ENCODE measurements at places on chromosomes 12 and 14.

DNA sequence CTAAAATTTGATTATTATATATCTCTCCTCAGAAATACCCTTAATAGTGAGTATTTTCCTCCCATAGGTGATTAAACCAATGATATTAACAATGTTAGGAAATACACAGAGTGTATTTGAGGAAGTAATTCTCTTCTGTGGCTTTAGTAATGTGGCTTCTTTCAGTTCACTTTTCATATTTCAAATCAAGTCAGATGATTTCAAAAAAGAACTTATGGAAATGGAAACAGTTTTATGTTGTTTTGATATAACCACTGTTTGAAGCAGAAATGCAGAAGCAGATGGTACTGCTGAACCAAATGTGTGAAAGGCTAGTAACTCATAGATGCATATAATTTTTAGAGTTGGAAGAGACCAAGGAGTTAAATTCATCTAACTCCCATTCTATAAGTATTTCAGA lies 1.9 kb upstream of the GPR33 start:
- no peak for DNase-seq

GRCh38 chr14:93132472-93133065 lies 16.8 kb upstream of the ITPK1 start:
- DNase-seq: peak; percentile 39

DNA sequence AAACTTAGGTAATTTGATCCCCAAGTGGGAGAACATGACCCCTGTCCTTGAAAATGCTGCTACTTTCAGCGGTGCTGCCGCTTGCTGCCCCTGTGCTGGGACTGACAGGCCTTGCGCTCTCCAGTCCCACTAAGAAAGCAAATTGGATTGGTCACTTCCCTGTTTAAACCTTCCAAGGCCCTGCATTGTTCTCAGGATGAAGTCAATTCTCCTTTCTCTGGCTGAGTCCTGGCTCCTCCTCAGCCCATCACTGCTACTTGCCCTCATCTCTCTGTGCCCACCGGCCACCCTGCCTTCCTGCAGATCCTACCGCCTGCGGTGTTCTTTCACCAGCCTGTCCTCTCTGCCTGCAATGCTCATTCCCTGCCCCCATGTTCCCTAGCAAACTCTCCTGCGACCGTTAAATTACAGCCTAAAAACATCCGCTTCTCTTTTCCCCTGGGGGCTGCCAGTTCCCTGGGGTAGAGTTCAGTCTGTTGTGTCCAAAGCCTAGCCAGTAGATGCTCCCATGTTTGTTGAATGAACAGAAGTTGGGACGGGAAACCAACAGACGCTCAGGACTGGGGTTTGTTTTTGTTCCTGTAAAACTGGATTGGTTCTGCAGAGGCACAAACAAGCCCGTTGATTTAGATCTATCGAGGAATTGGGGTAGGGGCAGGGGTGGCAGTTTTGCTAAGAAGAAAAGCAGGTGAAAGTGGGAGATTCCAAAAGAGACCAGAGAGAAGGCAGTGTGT lies 127.3 kb upstream of the HIF1A start:
- DNase-seq: peak; percentile 20

- peak; percentile 53 for DNase-seq
These were observed 355.0 kb downstream of the SNAPC1 start for GRCh38 chr14:62117010-62117750.

- no peak for DNase-seq
These were observed 648 bp downstream of the SNX6 start for GRCh38 chr14:34629344-34629656.

DNA sequence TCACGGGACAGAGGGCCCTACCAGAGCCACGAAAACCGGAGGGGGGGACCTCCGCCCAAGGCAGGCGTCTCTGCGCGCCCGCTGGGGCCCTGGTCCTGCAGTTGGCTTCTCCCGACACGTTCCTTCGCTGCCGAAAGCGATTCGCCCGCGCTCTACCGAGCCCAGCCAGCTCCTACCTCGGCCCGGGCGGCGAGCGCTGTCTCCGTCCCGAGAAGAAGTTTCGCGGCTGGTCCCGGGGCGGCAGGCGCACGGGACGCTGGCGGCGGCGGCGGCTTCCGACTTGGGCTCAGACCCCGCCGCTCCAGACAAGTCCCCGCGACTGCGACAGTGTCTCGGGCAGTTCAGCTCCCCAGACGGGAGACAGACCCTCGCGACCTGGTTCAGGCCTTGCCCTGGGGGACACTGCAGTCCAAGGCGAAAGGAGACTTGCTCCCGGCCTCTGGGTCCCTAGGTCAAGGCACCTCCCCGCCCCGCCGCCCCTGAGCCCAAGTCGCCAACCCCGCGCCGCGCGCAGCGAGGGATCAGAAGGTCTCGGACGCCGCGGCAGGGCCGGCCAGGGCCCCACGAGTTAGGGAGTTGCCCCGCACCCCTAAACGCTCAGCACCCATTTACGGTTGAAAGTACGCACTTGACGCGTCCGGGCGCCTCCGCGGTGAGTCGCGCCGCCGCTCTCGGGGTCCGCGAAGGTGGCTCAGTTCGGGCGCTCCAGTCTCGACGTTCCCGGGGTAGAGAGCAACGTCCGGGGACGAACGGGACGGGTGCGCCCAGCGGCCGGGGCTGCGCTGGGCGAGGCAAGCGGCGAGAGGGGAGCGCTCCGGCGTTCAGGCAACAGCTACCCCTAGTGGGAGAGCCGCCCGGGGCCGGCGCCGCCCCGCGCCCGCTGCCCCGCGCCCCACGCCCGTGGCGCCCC lies 1.4 kb upstream of the DIO3 start:
- DNase-seq: no peak

DNA sequence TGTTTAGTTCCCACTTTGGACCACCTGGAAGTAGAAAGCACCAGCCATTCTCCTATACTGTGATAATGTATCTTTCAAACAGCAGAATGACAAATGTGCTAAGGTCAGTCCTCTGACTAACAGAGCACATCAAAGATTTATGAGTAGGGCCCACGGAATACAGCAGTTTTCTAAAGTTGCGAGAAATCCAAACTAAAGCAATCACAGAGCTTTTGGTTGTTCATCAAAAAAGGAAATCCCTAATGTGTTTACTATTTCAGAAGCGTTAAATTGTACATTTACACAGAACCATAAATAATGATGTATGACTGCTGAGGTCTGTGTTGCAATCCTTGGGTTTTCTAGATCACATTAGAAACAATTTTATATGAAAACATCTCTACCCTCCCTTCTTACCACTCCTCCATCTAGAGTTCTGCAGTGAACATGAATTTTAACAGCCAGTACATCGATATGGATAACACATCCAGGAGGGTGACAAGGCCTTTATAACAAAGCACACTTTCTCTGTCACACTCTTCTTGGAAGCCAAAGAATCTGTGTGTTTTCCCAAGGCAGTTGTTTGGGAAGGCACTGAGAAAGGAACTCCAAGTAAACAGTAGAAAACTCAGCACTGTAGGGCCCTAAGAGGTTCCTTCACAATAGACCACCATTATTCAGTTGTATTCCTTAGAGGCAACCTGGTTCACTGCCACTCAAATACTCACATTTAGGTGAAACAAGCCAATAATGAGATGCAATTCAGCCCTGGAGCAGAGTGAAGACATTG lies 7.3 kb downstream of the KITLG start:
- DNase-seq: no peak

DNA sequence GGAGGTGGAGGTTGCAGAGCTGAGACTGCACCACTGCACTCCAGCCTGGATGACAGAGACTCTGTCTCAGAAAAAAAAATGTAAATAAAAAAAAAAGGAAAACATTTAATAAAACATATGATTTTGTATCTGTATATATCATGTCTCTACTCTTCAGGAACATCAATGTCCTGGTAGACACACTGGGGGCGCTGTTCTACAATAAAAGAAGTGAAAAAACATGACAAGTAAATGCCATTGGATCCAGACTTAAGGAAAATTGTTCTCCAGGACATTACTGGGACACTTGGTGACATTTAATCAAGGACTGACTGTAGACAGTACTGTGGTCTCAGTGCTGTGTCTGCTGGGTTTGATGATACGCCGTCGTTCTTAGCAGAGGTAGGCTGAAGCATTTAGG lies 15.5 kb upstream of the KLC1 start:
- no peak for DNase-seq

DNA sequence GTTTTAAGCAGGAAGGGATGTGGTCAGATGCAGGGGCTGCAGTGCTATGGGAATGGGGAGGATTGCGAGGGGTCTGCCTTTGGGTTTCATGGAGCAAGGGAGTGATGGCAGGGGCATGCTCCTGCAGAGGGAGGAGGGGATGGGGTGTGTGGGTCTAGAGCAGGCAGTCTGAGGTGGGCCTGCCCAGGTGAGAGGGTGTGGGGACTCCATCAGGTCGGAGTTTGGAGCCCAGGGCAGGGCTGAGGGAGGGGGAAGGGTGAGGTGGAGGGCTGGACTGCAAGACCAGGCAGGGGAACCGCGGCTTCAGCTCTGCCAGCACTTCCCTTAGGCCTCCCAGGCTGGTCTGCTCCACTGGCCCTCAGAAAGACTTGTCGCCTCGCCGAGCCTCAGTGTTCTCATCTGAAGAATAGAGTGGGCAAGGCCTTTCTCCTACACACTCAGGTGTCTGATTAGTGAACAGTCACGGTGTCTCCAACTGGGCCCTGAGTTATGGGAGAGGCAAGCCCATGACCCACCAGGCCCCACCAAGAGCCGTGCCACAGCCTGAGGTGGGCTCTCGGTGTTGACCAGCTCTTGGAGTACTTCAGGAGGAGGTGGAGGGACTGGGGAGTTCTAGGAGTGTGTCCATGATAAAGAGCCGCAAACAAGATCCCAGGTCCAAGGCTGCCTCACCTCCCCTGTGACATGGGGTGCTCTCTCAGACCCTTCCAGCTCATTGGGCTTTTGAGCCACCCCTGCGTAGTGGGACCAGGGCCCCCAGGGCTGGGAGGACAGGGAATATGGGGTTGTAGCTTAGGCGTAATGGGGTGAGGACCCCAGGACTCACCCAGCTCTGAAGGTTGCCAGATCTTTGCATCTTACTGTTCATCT lies 20.1 kb upstream of the KRT80 start:
- no peak for DNase-seq

DNA sequence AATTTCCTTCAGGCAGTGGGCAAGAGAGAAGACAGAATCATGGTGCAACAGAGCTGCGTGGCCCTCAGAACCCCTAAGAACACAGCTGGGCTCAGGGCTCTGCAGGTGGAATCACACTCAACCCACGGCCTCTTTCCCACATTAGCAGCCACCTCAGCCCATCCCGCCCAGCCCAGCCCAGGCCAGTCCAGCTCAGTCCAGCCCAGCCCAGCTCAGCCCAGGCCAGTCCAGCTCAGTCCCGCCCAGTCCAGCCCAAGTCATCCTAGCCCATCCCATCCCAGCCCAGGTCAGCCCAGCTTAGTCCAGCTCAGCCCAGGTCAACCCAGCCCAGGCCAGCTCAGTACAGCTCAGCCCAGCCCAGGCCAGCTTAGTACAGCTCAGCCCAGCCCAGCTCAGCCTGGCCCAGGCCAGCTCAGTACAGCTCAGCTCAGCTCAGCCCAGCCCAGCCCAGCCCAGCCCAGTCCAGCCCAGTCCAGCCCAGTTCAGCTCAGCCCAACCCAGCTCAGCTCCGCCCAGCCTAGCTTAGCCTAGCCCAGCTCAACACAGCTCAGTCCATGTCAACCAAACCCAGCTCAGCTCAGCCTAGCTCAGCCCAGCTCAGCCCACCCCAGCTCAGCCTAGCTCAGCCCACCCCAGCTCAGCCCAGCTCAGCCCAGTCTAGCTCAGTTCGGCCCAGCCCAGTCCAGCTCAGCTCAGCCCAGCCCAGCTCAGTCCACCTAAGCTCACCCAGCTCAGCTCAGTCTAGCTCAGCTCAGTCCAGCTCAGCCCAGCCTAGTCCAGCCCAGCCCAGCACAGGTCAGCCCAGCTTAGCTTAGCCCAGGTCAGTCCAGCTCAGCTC lies 183.1 kb downstream of the TMEM121 start:
- DNase-seq: no peak

- DNase-seq: no peak
These were observed 506 bp downstream of the EMP1 start for GRCh38 chr12:13197032-13197431.

GRCh38 chr12:70402597-70402996 lies 36.5 kb downstream of the KCNMB4 start:
- DNase-seq: no peak

- DNase-seq: no peak
These were observed 50.5 kb downstream of the TRAF3 start for GRCh38 chr14:102827716-102828115.

GRCh38 chr12:100567945-100568344 lies 5.5 kb upstream of the GAS2L3 start:
- no peak for DNase-seq

All from GM12891 (cell line).